Stimulated activated CD8-positive, alpha-beta memory T cell treated with anti-CD3 and anti-CD28 coated beads, Interleukin-4, amount 100 ng/mL, for 24 hours (primary cell): ENCODE measurements at places on chromosomes 16 and 17.
A peak's percentile ranks its signal among the peaks of the same experiment; 100 is the strongest.

GRCh38 chr16:69837380-69837779 lies 75.2 kb downstream of the WWP2 start:
- DNase-seq, result no peak

- DNase-seq, result no peak
Measured at GRCh38 chr16:72362973-72363372, 191.0 kb upstream of the PMFBP1 start.

DNA sequence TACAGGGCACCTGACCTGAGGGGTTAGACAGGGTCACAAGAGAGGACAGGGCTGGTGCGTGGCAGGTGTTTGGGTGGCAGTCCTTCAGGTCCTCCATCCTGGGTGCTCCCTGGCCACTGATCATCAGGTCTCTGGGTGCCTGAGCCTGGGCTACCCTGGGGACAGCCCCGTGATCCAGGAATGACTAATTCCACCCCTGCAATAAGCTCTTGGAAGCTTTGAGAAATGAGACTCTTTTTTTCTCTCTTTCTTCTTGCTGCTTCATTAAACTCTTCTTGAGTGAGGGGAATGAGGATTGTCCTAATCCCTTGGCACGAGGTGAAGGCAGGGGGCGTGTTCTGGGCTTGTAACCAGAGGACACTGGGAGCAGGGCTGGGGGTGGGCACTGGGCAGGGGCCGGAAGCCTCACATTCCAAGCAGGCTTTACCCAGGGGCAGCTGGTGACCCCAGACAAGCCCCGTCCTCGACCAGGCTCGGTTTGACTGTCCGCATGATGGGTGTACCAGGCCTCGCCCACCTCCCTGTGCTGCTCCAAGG lies 21.4 kb upstream of the SPNS2 start:
- no peak for DNase-seq

GRCh38 chr16:55480228-55480655 lies 1.2 kb downstream of the MMP2 start:
- DNase-seq, result no peak

GRCh38 chr17:42853597-42853967 lies 2.6 kb downstream of the AOC3 start:
- DNase-seq, result no peak

GRCh38 chr17:47279062-47279801 lies 25.6 kb downstream of the ITGB3 start:
- DNase-seq, result no peak

- DNase-seq, result no peak
Measured at GRCh38 chr16:59164461-59164860, 430.3 kb upstream of the GOT2 start.

- DNase-seq, result no peak
Measured at GRCh38 chr17:16074423-16074822, 74.8 kb downstream of the TTC19 start.

DNA sequence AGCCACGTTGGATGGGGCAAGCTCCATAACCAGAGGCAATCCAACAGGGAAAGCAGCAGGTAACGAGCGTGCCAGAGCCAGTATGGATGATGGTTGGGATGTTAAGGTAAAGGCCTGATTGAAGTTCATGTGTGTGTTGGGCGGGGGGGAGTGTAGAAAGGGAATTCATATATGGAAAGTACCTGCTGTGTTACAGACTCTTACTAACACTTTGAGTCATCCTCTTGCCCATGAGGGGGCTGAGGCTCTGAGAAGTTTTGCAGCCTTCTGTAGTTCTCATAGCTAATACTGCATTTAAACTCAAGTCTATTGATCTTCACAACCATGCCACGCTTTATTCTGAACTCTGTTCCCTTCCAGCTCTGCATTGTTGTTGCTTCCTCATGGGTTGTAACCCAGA lies 28.5 kb downstream of the SYCE1L start:
- no peak for DNase-seq

- DNase-seq, result no peak
Measured at GRCh38 chr17:60168654-60169053, 18.9 kb downstream of the CA4 start.

GRCh38 chr17:283911-284675 lies 68.5 kb downstream of the RPH3AL start:
- DNase-seq, result no peak

- no peak for DNase-seq
Measured at GRCh38 chr17:67422897-67423296, 45.8 kb downstream of the PITPNC1 start.

- no peak for DNase-seq
Measured at GRCh38 chr17:20929334-20929733, 113.5 kb downstream of the USP22 start.

DNA sequence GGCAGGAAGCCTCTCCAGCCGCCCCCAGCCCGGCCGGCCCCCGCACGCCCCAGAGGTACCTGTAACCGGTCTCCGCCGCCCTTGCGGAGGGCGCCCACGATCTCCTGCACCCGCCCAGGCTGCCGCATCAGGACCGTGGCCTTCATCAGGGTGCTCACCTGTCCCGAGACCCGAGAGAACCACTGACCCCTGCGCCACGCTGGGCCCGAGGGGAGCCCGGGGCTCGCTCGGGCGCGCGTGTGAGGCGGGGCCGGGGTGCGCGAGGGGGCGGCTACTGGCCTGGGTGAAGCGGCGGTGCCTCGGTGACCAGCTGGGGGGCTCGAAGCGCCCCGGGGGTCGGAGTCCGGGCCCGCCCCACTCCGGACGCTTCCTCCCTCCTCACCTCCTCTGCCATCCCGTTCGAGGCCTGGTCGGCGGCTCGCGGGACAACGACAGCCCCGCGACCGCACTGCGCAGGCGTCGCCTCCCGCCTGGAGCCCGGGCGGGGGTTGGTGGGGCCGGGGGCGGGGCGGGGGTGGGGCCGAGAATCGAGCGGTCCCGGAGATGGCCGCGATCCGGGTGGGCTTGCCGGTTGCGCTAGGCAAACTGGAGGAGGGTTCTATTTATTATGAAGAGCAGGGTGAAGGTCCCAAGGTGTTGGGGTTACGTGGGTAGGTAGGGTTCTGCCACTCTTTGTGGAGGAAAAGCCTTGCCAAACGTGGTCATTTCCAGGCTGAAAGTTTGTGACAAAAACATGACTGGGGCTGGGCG lies at the start of gene NT5C3B:
NT5C3B (minus strand) TSS at position 433 of the 750 bp plus-strand sequence; CDS start at position 394, 39 bp downstream.
- DNase-seq, result peak; percentile 40

DNA sequence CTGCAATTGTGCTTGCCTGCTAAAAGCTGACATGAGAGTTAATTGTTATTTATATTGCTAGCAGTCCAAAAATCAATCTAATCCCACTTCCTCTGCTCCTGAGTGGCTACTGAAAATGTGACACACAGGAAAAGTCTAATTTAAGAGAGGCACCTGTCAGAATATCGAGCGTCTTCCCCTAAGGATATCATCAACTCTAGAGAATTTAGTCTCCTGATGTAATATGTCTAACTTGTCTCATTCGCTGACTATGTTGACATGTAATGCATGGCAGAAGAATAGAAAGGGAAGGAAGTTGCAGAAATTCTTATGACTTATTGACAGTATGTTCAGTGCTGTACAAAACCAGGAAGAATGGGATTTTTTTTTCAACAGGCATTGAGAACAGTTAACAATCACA lies 893.4 kb upstream of the CDH8 start:
- DNase-seq, result no peak

DNA sequence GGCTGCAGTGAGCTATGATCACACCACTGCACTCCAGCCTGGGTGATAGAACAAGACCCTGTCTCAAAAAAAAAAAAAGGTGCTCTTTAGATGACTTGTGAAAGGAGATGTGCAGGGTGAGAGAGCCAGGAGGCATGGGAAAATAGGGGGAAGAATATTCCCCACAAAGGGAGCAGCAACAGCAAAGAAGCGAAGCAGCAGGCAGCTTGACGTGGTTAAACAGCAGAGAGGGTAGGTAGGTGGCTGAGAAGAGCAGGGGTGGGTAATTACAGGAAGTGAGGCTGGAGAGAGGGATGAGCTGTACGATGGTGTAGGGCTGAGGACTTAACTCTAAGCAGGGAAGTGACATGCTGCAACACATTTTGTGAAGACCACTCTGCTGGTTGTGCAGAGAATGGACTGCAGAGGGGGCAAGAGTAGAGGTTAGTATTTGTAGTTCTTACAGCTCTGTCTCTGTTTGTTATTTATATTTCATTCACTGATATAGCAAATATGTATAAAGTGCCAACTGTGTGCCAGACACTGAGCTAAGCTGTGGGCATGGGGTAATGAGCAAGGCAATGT lies 1.6 kb downstream of the HEATR3 start:
- DNase-seq, result no peak

- DNase-seq, result no peak
Measured at GRCh38 chr16:87689956-87690465, 75.8 kb downstream of the KLHDC4 start.

- DNase-seq, result no peak
Measured at GRCh38 chr16:87056551-87056950, 260.6 kb downstream of the C16orf95 start.

DNA sequence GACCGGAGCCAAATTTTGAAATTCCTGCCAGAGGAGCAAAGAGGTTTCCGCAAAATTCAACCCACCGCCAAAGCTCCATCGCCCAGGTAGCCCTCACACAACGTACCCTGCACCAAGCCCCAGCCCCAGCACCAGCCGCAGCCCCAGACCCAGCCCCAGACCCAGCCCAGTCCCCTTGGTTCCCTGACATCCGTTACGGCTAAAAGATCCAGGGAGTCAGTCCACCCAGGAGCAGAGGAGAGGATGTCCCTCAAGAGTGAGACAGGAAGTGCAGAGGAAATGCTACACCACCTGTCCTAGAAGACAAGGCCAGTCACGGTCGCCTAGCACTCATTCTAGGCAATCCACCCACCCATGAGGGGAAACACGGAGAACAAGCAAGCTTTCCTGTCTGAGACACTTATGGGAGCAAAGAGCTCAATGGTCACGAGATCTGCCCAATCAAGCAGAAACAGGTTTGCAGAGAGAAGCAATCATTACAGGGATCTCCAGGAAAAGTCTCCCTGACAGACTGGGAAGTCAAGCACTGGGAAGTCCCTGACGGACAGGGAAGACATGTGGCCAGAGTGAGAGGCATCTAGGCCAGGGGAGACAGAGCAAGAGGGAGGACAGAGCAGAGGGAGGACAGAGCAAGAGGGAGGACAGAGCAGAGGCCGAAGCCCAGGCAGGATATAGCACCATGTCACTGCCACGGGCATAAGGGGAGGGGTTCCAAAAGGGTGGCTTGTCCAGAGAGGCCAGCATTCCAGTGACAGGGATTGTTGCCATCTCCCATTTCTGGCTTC lies 15.0 kb upstream of the KCNJ18 start:
- DNase-seq, result no peak

GRCh38 chr17:77285594-77286390 lies 145.0 kb downstream of the SEC14L1 start:
- no peak for DNase-seq

GRCh38 chr17:33342025-33342424 lies 48.9 kb upstream of the ASIC2 start:
- DNase-seq, result no peak

- DNase-seq, result no peak
Measured at GRCh38 chr17:64259922-64260321, 3.1 kb downstream of the TEX2 start.

DNA sequence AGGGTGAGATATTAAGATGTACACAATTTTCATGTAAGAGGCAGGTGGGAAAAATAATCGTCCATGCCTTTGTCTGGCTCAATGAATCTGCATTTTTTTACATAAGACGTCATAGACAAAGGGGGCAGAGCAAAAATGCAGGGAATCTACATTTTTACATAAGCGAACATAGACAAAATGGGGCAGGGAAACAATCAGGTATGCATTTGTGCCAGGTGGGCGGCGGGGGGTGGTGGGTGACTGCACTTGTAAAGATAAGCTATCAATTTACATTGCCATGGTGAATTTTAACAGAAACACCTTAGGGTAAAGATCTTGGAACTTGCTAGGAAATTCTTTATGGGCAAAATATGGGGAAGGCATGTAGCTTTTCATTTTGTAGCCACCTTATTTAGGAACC lies 96.3 kb upstream of the CES5A start:
- DNase-seq, result no peak

- no peak for DNase-seq
Measured at GRCh38 chr16:17235147-17235815, 235.5 kb downstream of the XYLT1 start.

- DNase-seq, result no peak
Measured at GRCh38 chr16:51200793-51201192, 49.7 kb upstream of the SALL1 start.

DNA sequence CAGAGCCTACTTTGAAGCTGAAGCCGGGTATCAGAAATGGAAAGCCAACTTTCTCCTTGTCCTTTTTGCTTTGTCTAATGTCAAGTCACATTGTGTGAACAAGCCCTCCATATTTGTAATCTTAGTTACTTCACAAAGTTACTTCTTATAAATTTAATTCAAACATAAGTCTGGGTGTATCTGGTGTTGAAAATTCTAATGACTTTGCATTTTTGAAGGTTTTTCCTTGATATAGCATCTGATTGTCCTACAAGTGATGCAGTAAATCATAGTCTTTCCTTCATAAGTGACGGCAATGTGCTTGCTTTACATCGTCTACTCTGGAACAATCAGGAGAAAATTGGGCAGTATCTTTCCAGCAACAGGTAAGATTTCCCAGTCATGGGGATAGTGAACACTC lies 36.9 kb downstream of the OMG start:
- no peak for DNase-seq

DNA sequence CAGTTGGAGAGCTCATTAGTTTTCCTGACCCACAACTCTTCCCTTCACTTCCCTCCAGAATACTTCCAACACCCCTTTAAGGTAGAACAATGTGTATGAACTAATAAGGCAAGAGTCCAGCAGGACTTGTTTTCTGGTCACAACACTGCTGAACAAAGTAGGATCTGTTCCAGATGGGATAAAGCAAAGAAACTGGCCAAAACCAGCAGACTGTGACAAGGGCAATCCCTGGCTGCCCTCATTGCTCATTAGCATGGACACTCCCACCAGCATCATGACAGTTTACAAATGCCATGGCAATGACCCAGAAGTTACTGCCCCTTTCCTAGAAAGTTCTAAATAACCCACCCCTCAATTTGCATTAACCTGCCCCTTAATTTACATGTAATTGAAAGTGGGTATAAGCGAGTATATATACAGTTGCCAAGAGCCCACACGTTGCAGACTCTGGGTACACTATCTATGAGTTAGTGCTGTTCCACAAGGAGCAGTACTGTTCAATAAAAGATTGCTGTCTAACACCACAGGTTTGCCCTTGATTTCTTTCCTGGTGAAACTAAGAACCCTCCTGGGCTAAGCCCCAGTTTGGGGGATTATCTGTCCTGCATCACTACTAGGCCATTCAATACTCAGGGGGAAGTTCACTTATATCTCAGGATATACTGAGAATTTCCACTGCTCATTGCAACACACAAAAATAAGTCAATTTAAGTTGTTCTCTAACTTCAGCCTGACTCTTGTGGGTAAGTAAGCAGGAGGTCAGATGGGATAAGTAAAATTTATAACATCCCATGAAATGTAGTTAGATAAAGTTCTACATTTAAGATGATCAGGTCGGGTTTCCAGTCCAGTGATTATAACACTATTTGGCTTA lies 82.3 kb downstream of the SSH2 start:
- DNase-seq, result no peak

DNA sequence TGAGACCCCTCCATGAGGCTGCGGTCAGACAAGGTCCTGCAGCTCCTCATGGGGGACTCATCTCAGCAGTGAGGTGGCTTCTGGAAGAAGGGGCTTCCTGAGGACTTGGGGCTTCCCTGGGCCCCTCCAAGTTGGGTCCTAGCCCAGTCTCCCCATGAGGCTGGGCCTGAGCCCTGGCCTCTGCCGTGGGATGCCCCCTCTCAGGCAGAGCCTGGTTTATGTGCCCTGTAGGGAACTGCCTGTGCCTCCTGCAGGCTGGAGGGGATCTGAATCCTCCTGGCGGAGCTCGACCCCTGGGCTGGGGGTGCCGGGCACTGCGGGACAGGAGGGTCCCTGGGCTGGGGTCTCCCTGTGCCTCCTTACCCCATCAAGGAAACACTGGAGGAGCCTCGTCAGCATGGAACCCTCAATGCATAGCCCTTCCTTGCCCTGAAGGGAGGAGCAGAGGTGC lies 45.8 kb downstream of the TNFRSF13B start:
- DNase-seq, result no peak
